ENCODE measurements at places on chromosomes 2 and 18. TPM values are rescaled to one million over a fixed set of nuclear protein-coding genes. Genes with fewer than 3 reads are reported as not detected.

Gene RAB31
- 35.0 TPM for total RNA-seq

- DNase-seq, result no peak
- H3K4me1 ChIP-seq, result no peaks in the 10 kb centered on the region
- no peak overlapping the region for H3K4me3 ChIP-seq
- H3K27ac ChIP-seq, result no peak overlapping the region
Observed at GRCh38 chr2:240187989-240188590, 47.6 kb upstream of the OTOS start.

DNA sequence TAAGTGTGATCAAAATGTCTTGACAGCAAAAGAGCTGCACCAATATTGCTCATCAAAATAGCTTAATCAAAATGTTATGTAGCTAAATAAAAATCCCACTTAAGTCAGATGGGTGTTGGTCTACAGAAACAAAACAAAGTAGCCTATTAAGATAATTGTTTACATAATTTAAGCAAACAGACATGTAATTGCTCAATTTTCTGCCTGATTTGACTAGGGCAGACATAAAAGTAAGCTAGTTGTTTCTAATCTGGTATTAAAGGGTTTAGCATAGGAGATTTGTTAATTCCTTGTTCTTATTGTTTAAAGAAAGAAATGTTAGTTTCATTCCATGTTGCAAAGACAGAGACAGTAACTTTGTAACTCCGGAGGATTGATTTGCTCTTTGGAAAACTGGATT is 11.5 kb upstream of the FEZ2 start:
- DNase-seq, result no peak
- H3K27ac ChIP-seq, result no peak overlapping the region
- H3K27me3 ChIP-seq, result no peaks in the 10 kb centered on the region

DNA sequence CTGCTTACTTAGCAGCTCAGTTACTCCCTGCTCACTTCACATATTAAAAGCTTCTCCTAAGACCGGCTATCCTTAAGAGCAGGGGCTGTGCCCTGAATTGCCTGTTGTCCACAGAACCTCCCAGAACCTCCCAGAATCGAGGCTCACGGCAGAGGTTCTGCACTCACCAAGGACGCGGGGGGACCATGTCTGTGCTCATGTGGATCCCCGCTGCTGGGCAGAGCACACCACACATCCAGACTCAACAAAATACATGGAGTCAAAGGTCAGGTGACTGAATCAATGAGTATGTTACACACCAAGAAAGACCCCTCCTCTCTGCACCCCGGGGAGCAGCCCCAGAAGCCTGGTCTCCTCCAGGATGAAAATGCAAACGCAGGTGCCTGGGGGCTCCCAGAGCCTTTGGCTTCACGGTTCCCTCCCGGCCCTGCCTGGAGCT is 149.0 kb downstream of the MBP start:
- no peak overlapping the region for H3K27ac ChIP-seq
- H3K36me3 ChIP-seq, result no peaks in the 10 kb centered on the region
- peaks cover 33% of the 10 kb centered on the region for H3K4me1 ChIP-seq
- H3K4me3 ChIP-seq, result no peak overlapping the region

GRCh38 chr2:88095022-88095421 is 27.4 kb downstream of the SMYD1 start:
- H3K4me1 ChIP-seq, result no peaks in the 10 kb centered on the region
- H3K36me3 ChIP-seq, result no peaks in the 10 kb centered on the region
- H3K27ac ChIP-seq, result no peak overlapping the region
- H3K4me3 ChIP-seq, result no peak overlapping the region

DNA sequence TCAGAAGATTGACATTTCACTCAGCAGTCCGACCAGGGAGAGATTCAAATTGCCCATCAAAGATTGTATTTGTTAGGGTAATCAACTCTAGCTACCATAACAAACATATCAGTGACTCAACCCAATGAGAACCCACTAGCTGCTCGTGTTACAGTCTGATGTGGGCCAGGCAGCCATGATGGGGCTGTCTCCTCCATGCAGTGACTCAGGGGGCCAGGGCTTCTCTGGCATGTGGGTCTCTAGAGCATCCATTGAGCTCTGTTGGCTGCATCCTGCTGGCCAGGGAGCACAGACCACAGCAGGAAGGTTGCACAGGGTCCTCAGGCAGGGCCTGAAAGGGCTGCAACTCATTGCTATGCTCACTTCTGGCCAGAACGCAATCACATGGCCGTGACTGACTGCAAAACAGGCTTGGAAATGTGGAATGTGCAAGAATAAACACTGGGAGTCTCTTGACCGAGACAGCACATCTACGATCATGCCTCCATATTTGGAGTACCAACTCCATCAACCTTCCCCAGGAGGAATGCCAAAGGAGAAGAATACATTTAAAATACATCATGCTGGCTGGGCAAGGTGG is 216.8 kb downstream of the EIPR1 start:
- H3K4me3 ChIP-seq, result no peak overlapping the region
- peak overlapping the region; percentile 82 for H3K27ac ChIP-seq
- H3K27me3 ChIP-seq, result no peaks in the 10 kb centered on the region
- DNase-seq, result peak; percentile 70
- H3K4me1 ChIP-seq, result peaks cover 10% of the 10 kb centered on the region

Gene TRIB2
- total RNA-seq, result 38.7 TPM

Gene GATA6
- 18.9 TPM for total RNA-seq

Gene LYPD6
- total RNA-seq, result 1.5 TPM

GRCh38 chr18:28175930-28176697 is 816 bp downstream of the CDH2 start:
- no peak overlapping the region for H3K4me3 ChIP-seq
- H3K27me3 ChIP-seq, result no peaks in the 10 kb centered on the region
- H3K36me3 ChIP-seq, result no peaks in the 10 kb centered on the region
- peaks cover 4% of the 10 kb centered on the region for H3K4me1 ChIP-seq
